ENCODE measurements at places on chromosomes 1 and 21.

DNA sequence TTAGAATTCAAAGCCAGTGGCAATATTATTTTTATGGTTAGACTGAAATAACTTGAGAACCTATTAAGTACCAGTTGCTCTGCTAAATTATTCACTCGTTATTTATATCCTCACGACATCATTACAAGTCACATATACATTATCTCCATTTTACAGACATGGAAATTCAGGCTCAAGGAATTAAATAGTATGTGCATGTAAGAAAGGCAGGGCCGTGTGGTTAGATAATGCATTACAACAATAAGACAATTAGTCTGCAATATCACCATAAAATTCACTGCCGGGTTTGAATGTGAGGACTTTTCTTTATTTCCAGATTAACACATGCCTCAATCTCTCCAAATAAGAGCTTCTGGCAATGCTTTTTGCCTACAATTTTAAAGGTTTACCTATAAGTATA, 523.4 kb downstream of the PTBP2 start:
- DNase-seq = no peak

GRCh38 chr1:168243636-168244212, 17.9 kb downstream of the SFT2D2 start:
- DNase-seq = no peak

DNA sequence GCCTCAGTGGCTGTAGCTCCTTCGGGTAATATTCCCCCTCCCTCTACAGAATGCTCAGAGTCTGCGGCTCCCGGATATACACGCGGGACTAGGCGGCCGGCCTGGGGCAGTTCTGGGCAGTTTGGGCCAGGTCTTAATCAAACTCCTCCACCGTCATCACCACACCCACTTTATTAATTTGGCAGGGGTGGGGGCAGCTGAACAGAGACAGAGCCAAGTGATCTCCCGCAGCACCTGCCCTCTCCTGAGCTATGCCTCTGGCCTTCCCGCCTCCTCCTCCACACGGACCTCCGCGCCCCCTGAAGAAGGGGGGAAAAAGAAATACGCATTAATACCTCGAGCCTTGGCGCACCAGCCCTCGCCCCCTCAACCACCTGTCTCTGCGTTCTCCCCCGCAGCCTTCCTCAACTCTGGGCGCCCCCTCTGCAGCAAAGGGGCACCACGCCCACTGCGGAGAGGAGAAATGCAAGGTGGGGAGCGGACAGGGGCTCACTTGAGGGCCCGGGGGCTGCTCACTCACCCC, 42.6 kb downstream of the CD34 start:
- DNase-seq = no peak

DNA sequence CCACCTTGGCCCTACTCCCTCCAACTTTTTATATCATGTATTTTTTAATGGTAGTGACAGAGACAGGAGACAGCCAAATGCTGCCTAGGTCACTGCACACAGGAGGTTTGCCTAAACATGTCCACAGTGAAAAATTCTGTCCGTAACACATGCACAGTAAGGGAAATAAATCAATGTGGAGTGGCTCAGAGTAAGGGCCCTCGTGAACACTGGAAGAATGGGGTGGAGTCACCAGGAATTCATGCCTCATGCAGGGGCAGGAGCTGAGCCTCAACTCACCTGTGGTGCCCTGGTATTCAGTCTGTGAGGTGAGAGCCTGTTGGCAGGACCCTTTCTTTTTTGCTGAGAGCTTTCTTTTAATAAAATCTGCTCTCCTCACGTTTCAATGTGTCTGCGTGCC, 289.1 kb downstream of the TGFB2 start:
- DNase-seq = no peak

GRCh38 chr1:201083741-201084140, 28.5 kb downstream of the CACNA1S start:
- DNase-seq = no peak

Measured in left renal pelvis (tissue), 4 donors.